ENCODE measurements at places on chromosomes 5 and 9.

GRCh38 chr5:4720831-4721230 is 419.3 kb upstream of the ADAMTS16 start:
- DNase-seq: no peak

DNA sequence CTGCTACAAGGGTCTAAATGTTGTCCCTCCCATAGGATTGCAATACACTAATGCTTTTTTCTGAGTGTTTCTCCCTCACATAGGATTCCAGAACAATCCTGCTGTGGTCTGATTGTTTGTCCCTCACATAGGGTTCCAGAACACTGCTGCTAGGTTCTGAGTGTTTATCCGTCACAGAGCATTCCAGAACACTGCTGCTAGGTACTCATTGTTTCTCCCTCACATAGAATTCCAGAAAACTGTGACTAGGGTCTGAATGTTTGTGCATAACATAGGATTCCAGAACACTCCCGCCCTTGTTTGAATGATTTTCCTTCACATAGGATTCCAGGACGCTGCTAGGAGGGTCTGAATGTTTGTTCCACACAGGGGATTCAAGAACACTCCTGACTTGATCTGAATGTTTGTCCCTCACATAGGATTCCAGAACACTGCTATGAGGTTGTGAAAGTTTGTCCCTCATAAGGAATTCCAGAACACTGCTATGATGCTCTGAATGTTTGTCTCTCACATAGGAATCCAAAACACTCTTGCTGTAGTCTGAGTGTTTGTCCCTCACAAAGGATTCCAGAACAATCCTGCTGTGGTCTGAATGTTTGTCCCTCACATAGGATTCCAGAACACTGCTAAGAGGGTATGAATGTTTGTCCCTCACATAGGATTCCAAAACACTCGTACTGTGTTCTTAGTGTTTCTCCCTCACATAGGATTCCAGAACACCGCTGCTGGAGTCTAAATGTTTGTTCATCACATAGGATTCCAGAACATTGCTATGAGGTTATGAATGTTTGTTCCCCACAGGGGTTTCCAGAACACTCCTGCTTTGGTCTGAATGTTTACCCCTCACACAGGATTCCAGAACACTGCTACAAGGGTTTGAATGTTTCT is 213.5 kb downstream of the FOXD4L6 start:
- no peak for DNase-seq

GRCh38 chr5:6859951-6860638 is 146.9 kb downstream of the TENT4A start:
- DNase-seq: no peak

- no peak for DNase-seq
Observed at GRCh38 chr5:98510143-98510985, 263.1 kb upstream of the RGMB start.

GRCh38 chr5:149129181-149129580 is 12.1 kb upstream of the ABLIM3 start:
- DNase-seq: no peak

DNA sequence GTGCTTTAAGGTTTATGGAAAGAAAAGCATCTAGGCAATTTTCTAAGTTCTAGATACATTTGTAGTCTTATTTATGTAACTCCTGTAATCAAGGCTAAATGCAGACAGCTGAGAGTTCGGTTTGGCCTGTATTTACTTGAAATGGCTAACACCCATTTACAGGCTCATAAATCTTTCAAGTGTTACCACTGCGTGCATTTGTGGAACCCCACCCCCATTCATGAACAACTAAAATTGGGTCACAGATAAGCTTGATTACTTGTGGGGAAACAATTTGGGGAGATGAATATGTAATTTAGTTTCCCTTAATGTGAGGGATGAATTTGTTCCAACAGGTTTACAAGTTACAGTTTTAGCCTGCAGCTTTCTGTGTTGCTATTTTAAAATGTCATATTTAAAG is 360.6 kb downstream of the ARRDC3 start:
- no peak for DNase-seq

DNA sequence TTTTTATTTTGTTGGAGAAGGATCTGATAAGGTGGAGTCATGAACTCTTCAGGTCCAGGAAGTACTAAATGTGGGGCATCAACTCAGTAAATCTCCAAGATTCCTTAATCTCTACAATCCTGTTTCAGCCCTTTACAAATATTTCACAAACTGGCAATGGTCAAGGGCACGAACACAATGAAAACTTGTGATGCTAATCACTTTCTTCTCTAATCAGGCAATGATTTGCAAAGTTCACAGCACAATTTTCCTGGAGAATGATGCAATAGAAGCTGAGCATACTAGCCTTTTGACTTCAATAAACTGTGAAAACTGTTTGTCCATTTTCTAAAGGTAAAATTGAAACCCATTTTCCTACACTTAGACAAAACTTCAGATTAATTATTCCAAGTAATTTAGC is 16.9 kb downstream of the GDF9 start:
- DNase-seq: no peak

DNA sequence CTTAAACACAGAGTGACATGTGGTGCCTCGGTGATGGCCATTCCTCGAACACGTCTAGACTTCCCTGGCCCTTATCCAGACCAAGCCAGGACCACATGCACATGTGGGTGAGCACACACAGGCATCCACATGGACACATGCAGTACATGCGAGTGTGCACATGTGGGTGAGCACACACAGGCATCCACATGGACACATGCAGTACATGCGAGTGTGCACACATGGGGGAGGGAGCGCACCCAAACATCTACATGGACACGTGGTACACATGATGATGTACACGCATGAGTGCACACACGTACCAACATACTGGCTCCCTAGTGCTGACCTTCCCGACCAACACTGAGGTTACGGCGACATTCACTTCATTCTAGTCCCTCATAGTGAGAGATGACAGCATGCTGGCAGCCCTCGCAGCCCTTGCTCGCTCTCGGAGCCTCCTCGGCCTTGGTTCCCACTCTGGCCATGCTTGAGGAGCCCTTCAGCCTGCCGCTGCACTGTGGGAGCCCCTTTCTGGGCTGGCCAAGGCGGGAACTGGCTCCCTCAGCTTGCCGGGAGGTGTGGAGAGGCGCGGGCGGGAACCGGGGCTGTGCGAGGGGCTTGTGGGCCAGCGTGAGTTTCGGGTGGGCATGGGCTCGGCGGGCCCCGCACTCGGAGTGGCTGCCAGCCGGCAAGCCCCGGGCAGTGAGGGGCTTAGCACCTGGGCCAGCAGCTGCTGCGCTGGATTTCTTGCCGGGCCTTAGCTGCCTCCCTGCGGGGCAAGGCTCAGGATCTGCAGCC is 186.8 kb downstream of the HSPA4 start:
- DNase-seq: no peak

DNA sequence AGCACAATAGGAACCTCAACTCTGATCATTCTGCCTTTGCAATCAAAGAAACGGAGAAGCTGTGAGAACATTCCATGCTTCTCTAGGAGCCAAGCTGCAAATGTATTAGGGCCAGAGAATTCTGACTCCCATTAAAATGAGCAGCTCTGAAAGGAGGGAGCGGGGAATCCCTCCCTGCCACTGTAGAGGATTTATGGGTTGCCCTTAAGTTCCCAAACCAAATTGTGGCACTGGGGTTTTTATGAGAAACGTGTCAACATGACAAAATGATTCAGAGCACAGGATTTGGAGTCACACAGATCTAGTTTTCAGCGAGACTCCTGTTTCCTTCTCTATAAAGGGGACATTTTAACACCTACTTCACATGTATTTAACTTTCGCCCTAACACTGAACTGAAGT is 1.8 kb downstream of the IL6ST start:
- DNase-seq: no peak
